GM23248 (cell line): ENCODE measurements at places on chromosomes 4 and X. TPM values are rescaled to one million over a fixed set of nuclear protein-coding genes. Genes with fewer than 3 reads are reported as not detected.

The NAP1L5 gene
- total RNA-seq, result 0.89 and 8.8 TPM in 2 replicates

The TCEAL2 gene
- not detected in 2 replicates for total RNA-seq

The HHIP gene
- under 0.01 TPM in 1 of 2 replicates, not detected in the other for total RNA-seq

DNA sequence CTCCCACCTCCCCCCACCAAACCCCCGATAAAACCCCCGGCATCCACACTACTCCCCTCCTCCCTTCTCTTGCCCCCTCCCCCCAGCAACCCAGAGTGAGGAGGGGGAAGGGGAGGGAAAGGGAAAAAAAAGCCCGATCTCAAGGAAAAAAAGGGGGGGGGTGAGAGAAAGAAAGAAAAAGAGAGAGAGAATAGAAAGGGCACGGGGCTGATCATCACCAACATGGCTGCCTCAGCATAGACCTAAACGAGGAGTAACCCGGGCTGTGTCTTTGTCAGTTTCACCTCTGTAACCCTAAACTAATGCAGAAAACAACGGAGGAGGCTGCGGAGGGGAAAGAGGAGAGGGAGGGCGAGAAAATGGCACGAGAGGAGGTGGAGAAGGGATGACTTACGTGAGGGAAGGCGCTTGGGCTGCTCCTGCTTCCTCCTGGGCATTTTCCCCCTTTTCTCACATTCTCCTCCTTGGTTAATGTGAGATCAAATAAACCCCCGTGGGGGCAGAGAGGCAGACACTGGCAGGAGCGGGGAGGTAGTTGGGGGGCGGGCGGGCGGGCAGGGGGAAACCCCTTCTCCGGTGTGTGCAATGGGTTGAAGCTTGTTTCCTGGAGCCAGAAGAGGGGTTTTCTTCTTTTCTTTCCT lies 532 bp downstream of the ZNF827 start:
- DNase-seq, result peak; percentile 69

DNA sequence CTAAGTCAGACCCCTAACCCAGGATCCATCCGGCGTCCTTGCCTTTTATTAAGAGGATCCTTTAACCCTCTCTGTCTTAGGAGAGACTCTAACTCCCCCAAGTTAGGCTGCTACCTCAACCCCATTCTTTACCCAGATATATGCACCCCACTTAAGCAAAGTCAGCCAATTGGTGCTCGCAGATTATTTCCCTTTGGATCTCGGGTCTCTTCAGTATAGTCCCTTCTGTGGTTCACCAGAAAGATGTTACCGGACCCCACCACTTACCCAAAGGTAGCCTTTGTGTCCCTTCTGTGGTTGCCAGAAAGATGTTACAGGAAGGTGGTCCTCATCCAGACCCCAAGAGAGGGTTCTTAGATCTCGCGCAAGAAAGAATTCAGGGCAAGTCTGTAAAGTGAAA lies 212.9 kb upstream of the GRID2 start:
- no peak for DNase-seq

GRCh38 chr4:42328978-42329377 lies 68.3 kb upstream of the SHISA3 start:
- DNase-seq, result no peak
